ENCODE measurements at places on chromosomes 5 and 9.

DNA sequence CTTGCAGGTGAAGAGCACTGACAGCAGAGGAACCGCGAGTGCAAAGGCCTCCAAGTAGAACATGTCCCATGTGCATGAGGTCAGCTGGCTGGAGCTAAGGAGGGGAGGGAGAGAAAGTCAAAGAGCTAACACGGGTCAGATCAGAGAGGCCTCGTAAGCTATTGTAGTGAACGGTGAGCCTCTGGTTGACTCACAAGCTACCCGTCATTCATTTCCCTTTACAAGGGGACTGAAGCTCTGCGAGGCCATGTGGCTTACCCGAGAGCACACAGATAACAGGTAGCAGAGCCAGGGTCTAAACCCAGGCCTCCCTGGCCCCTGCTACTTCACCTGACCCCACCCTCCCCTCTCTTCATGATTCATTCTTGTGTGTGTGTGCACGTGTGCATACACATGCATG, 152.7 kb upstream of the ADRA1B start:
- H3K4me1 ChIP-seq, result peaks cover 11% of the 10 kb centered on the region
- H3K36me3 ChIP-seq, result no peaks in the 10 kb centered on the region

GRCh38 chr9:37002413-37003217, 31.5 kb downstream of the PAX5 start:
- no peak overlapping the region for H3K4me3 ChIP-seq
- peaks cover 62% of the 10 kb centered on the region for H3K27me3 ChIP-seq
- H3K4me1 ChIP-seq, result no peaks in the 10 kb centered on the region
- no peaks in the 10 kb centered on the region for H3K36me3 ChIP-seq

DNA sequence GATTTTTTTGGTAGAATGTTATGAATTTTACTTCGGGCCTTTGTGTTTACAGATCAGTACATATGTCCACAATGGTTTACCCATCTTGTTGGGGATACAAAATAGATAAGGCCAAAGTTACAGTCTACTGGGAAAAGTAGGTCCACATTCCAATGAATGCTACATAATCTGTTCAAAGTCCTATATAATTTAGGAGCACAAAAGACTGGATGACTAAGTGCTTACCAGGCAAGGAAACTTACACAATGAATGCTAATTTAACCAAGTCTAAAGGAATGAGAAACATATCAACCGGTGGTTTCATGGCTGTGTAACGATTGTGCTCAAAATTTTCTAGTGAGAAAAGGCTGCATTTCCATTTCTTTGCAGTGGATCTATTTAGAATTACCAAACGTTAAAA, 97.4 kb upstream of the TRPM3 start:
- H3K4me1 ChIP-seq, result no peaks in the 10 kb centered on the region
- no peak for DNase-seq
- no peak overlapping the region for H3K27ac ChIP-seq
- H3K4me3 ChIP-seq, result no peak overlapping the region
- no peaks in the 10 kb centered on the region for H3K27me3 ChIP-seq

DNA sequence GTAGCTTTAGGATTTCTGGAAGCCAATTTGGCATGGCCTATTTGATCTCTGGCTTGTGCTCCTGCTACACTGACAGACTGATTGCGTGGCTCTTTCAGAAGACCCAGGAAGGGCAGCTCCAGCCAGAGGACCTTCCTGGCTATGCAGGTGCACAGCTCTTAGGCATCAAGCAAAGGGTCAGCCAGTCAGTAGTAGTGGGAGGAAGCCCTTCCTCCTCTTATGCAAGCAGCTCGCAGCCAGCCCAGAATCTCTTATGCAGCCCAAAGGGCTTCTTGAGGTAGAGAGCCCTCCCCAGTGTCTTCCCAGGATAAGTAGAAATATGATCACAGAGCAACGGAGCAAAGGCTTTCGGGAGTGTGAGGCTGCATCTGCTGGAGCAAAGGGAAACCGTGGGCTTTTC, 43.2 kb downstream of the SLC36A1 start:
- peaks cover 53% of the 10 kb centered on the region for H3K36me3 ChIP-seq
- no peaks in the 10 kb centered on the region for H3K4me1 ChIP-seq
- H3K4me3 ChIP-seq, result no peak overlapping the region

Data from tibial artery (tissue), 4 donors.